ENCODE measurements at places on chromosomes 4 and X.

- DNase-seq, result no peak
Observed at GRCh38 chr4:25358515-25359275, 18.4 kb upstream of the ANAPC4 start.

DNA sequence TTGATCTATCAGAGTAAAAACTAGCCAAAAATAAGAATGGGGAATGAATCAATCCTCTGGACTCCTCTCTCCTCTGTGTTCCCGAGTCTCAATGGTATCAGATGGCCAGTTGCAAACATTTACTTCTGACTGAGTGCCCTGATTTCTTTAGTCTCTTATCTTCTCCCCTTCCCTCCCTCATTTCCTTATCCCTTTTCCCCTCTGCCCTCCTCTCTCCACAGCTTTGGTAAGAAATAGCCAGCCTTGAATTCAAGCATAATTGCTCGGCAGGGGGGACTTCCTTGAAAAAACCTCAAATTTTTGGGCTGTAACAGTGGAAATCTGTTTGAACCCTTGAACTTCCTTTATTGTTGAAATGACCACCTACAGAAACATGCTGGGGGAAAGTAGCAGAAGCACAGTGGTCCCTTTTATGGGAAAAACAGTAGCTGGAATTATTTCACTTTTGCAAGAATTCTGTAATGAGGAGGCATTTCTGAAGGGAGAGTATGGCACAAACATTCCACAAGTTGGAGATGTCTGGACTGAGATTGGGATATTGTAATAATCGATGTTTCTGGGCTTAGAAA, 40.3 kb downstream of the NHS start:
- DNase-seq, result no peak

- no peak for DNase-seq
Observed at GRCh38 chr4:30283336-30283735, 436.8 kb upstream of the PCDH7 start.

DNA sequence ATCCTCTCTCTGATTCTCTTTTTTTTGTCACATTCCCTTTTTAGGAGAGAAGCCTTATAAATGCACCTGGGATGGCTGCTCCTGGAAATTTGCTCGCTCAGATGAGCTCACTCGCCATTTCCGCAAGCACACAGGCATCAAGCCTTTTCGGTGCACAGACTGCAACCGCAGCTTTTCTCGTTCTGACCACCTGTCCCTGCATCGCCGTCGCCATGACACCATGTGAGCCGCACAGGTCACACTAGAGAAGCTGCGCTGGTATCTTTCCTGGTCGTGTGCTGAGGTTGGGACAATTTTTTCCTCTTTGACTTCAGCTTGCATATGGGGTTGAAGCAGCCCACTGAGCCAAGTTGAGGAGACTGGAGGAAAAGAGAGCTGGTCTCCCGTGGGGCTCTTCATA, 52.1 kb downstream of the KLF8 start:
- no peak for DNase-seq

DNA sequence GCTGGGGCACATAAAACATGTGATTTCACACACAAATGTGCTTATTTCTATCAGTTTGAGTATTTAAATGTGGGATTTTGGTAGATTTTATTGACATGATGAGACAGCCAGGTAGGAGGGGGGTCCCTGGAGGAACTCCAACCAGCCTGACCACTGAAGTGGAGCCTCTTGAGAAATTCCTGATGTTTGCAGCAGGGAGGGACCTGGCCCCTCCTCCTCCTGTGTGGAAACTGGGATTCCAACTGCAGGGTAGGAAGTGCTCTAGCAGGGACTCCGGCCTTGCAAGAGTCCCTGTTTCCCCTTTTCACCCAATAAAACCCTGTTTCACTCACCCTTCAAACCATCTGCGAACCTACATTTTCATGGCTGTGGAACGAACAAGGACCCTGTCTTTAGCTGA, 2224.0 kb upstream of the AGA start:
- no peak for DNase-seq

GRCh38 chrX:118682258-118683014, 45.0 kb upstream of the IL13RA1 start:
- DNase-seq, result no peak

- no peak for DNase-seq
Observed at GRCh38 chr4:41693629-41694028, 54.9 kb downstream of the PHOX2B start.

DNA sequence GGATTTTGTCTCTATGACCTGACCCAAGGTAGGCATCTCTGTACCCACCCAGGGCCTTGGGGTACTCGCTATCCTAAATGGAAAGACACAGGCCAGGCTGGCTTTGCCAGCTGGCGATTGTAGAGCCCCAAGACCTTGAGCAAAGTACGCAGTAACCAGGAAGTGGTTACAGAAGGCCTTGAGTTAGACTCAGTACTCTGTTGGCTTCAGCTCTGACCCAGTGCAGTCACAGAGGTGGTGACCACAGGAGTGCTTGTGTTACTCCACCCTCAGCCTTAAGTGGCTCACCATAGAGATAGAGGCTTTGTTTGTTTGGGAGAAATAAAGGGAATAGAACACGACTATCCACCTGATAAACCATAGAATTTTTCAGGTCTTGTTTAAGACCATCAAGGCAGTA, 880.5 kb upstream of the POU3F4 start:
- no peak for DNase-seq

DNA sequence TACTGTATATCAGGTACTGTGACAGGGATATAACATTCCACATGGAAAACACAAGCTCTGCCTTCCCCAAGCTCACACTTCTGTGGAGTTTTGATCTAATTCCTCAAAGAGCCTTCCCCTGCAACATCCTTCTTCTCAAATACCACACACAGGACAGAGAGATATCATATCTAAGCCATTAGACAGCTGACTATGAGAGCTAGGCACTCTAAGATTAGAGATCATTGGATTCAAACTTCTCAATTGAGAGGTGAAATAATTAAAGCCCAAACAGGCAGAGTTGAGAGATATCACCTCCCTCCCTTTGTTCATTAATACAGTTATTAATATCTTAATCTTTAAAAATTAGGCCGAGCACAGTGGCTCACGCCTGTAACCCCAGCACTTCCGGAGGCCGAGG, 25.0 kb downstream of the TEC start:
- no peak for DNase-seq
